ENCODE measurements at places on chromosomes 7 and 10.

GRCh38 chr7:79820387-79820786, 314.2 kb upstream of the GNAI1 start:
- DNase-seq, result no peak

GRCh38 chr7:27759491-27759890, 19.5 kb downstream of the TAX1BP1 start:
- DNase-seq, result no peak

DNA sequence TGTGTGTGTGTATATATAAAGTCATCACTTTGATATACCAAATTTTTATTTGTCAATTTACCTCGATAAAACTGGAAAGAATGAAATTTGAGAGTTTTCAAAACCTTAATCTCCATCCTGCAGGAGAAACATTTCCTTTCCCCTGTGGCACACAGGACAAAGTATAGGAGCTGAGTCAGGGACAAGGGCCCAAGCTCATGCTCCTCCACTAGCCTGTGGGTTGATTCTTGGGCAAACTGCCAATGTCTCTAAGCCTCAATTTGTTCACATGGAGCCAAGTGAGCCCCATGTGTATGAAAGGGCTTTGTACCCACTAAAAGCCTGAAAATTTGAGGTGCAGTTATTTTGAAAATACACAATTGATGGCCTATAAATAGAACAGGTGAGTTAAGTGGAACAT, 60.3 kb upstream of the IL6 start:
- DNase-seq, result no peak

GRCh38 chr7:1200045-1200444, 32.6 kb upstream of the UNCX start:
- DNase-seq, result no peak

- no peak for DNase-seq
Observed at GRCh38 chr7:158997110-158997453, 140.7 kb downstream of the DYNC2I1 start.

- DNase-seq, result no peak
Observed at GRCh38 chr10:110459600-110459999, 38.1 kb upstream of the DUSP5 start.

GRCh38 chr10:62554632-62555199, 180.5 kb downstream of the ZNF365 start:
- DNase-seq, result no peak

Measured in SJSA1 (cell line).